ENCODE measurements at places on chromosomes 4 and X.

DNA sequence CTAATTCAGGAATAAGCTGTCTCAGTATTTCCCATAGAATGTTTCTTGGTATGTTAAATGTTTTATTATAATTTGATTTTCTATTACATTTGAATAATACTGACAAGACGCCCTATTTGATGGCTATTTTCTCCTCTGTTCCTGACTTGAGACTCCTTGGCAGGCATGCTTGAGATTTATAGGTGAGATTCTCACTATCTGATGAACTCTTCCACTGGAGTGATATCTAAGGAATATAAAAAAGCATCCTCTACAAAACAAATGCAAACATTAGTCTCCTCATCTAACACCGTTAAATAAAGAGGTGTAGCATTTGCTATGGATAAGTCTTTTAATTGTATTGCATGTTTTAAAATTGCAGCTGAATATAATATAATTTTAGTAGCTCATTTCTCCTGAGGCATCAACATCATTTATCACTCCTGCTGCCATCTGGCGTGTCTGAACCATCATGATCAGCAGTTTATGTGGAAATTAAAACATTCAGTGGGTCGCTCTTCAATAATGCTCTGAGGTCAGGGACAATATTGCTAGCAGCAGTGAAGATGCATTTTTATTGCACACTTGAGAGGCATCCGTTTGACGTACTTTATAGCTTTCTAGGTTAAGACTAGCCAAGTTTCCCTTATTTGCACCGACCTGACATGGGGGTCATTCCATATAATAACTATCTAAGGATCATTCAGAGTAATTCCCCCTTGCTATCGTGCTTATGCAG, 210.4 kb upstream of the GALNTL6 start:
- DNase-seq = no peak

GRCh38 chrX:153851981-153852380, 21.6 kb upstream of the PDZD4 start:
- no peak for DNase-seq

GRCh38 chrX:115023811-115024210, 6.4 kb upstream of the IL13RA2 start:
- no peak for DNase-seq

GRCh38 chrX:153307276-153308178, 14.0 kb downstream of the PNMA6F start:
- no peak for DNase-seq

GRCh38 chr4:52244103-52244775, 193.1 kb downstream of the SPATA18 start:
- DNase-seq = no peak

GRCh38 chr4:8152865-8153257, 5.8 kb downstream of the ABLIM2 start:
- DNase-seq = no peak

DNA sequence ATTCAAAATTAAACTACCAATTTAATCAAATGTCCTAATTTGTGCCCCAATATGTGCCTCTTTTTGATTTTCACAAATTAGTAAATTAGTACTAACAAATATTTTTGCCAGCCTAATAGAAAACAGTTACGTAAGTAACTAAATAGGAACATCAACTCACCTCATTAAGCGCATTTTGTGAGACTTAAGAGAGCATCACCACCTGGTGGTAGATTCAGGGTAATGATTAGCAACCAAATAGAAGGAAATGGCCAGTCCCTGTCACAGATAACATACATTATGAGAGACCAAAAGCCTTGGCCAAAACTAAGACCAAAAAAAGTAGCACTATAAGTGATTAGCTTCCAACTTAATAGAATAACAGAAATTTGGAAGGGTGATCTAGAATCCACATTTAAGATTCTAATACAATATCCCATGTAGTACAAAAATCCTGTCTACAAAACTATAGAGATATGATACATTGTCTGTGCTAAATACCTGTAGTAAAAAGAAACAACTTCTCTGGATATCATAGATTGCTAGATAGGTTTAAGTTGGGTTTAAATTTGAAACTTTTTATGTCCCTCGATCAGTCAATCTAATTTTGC, 46.7 kb downstream of the C4orf46 start:
- no peak for DNase-seq

- no peak for DNase-seq
Measured at GRCh38 chrX:38987198-38987651, 186.0 kb downstream of the MID1IP1 start.

DNA sequence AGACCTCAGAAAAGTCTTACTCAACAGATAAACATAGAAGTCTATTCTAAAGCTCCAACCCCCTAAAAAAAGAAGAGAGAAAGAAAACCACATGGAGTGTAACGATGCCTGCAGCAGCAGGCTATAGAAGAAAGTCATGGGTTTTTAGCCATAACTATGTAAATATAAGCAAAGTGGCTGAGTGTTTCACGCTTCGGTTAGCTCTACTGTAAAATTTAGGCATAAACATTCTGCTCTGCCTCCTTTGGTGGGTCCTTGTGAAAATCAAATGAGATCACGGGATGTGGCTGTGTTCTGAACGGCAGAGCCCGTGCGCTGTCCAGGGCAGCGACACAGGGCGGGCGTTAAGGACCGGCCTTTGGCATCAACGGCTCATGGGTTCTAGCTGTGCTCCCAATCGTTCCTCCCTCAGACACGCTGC, 78.4 kb downstream of the IRF2 start:
- DNase-seq = no peak

- DNase-seq = no peak
Measured at GRCh38 chr4:143359644-143360193, 23.0 kb downstream of the GAB1 start.

- no peak for DNase-seq
Measured at GRCh38 chrX:35665311-35665710, 132.8 kb upstream of the MAGEB16 start.

DNA sequence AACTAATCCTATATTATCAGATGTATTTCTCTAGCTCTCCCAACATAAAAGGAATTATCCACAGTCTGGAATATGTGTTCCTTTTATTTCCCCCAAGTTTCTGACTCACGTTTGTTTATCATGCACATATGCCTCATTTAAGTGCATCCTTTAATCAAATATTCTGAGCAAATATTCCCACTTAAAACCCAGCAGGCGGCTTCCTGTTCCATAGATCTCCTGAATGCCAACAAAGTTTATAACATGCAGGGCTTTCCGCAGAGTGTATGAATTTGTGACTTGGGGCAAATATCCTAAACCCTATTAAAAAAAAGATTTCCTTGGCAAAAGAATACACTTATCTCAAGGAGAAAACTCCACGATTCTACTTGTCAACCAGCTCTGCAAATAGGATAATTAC, 16.9 kb downstream of the GLRA2 start:
- no peak for DNase-seq

DNA sequence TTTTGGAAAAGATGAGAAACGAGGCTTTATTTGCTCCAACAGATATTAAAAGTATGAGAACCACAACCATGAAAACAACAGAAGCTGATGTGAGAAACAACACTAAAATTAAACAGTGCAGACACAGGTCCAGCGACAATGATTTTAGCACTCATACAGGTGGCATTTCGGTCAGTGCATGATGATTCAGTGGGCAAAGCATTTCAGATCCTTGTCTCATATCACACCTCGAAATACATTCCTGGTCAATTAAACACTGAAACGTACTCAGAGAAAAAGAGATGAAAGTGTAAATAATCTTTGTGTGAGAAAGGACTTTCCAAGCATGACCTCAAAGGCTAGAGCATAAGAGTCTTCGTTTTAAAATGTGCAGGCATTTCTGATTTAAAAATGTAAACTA, 85.2 kb downstream of the ACOX3 start:
- no peak for DNase-seq

GRCh38 chr4:48787056-48787455, 7.0 kb upstream of the FRYL start:
- DNase-seq = no peak

DNA sequence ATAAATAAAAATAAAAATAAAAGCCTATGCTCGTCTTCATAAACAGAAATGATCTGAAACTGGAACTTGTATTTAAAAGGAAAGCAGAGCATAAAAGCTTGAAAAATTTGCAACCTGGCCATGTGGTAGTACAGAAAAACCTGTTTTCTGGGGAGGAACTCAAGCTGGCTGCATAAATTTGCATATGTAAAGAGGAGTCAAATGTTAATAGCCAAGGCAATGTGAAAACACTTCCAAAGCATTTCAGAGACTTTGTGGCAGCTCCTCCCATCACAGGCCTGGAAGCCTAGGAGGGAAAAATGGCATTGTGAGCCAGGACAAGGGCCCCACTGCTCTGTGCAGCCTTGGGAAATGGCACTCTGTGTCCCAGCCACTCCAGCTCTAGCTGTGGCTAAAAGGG, 727.9 kb upstream of the DIAPH2 start:
- DNase-seq = no peak

DNA sequence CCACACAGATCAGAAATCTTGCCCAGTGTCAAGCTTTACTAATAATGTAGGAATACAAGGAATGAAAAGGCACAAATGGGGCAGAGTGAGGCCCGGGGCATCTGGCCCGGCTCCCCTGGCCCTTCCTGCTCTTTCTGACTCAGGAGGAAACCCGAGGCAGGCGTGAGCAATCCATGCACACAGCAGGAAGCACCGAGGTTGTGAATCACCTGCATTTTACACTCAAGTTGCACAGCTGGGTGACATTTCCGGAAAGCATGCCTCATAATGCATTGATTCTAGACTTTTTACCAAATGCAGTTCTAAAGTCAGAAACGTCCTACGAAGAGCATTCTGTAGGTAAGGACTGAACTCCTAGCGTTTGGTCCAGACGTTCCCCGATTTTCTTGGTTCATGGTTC, 38.9 kb downstream of the PRIMPOL start:
- no peak for DNase-seq

DNA sequence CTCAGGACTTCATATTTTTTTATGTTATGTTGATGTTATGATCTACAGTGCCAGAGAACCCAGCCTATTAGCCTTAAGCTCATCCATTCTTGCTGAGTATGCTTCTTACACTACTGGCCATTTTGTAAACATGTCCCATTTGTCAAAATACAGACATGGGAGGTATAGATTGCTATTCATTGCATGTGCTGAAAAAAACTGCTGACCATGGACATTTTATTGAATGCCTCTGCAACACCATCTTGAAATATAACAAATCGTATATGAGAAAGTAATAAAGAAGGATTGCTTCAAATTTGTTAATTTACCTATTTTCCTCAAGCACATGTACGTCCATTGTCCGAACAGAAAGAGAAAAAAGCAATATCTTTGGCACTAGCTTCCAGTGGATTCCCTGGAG, 91.5 kb upstream of the FAM47A start:
- DNase-seq = no peak

GRCh38 chr4:121144021-121144420, 20.1 kb downstream of the TNIP3 start:
- DNase-seq = no peak

DNA sequence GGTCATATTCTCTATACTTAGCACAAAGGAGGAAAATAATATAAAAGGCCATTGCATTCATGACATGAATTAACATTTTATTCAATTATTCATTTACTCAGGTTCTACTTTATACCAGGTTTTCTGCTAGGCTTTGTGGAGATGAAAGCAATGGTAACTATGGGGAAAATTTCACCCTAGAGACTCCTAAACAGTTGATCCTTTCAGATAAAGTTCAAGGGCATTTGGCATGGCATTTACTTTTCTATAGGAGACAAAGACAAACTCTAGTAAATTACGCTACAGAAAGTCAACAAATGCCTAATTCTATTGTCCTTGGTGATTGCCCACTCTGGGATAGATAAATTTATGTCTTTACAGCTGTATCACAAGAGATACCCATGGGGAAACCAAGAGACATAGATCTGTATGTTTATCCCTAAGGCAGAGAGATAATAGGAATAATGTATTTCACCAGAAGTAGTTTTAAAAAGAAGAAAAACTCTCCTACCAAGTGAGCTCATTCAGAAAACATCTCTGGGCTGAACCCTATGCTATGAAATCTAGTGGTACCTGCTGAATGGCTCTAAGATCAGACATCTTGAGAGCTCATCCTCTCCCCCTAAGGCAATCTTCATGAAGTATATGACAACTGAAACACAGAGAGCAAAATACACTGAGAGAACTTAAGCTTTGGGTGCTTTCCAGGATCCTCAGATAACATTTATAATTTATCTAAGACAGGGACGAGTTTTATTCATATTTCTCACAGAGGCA, 316.7 kb downstream of the ANTXR2 start:
- no peak for DNase-seq

- no peak for DNase-seq
Measured at GRCh38 chr4:132065940-132066495, 1083.1 kb upstream of the PCDH10 start.

DNA sequence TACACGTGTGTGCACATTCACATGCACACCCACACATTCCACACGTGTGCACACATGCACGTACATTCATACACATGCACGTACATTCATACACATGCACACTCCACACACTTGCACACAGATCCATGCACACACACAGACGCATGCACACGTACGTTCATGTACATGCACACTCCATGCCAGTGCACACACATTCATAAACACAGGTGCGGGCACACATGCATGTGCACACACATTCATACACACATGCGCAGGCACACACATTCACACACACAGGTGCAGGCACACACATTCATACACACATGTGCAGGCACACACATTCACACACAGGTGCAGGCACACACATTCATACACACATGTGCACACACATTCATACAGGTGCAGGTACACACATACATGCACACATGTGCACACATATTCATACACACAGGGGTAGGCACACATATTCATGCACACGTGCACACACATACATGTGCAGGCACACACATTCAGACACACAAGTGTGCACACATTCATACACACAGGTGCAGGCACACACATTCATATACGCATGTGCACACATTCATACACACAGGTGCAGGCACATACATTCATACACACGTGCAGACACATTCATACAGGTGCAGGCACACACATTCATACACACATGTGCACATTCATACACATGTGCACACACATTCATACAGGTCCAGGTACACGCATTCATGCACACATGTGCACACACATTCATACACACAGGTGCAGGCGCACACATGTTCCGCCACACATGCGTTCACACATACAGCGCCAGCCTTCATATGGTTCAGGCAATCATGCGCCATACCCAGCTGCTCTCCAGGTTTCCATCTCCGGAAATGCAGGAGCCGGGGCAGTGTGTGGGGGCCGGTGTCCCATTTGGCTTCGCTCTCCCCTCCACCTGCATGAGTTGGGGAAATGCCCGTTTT, 124.8 kb downstream of the HMX1 start:
- DNase-seq = no peak
